ENCODE measurements at places on chromosomes 4 and X. TPM values are rescaled to one million over a fixed set of nuclear protein-coding genes. Genes with fewer than 3 reads are reported as not detected.

The HOPX gene
- total RNA-seq, result 0.21 TPM

The POF1B gene
- 28.6 TPM for total RNA-seq

The EXOC1 gene
- total RNA-seq, result 22.0 TPM

DNA sequence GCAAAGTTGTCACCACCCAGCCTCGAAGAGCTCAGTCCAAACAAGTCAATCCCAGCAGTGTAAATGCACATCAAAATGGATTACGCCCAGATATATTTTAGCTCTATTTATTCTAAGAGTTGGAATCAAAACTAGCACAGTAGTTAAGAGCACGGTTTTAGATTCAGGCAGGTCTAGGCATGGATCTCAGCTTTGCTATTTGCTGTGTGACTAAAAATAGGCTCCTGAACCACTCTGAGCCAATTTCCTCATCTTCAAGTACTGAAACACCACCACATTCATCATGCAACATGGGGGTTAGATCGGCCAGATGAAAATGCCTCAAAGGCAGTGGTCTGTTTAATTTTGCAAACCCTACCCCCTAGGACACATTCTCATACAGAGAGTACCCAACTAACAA lies 55.9 kb upstream of the FGFBP2 start:
- no peaks in the 10 kb centered on the region for H3K4me1 ChIP-seq
- H3K27me3 ChIP-seq, result no peaks in the 10 kb centered on the region
- no peak overlapping the region for H3K4me3 ChIP-seq
- H3K36me3 ChIP-seq, result no peaks in the 10 kb centered on the region
- DNase-seq, result no peak
- H3K27ac ChIP-seq, result no peak overlapping the region

- no peak for DNase-seq
- no peak overlapping the region for H3K27ac ChIP-seq
- H3K36me3 ChIP-seq, result no peaks in the 10 kb centered on the region
- no peaks in the 10 kb centered on the region for H3K4me1 ChIP-seq
Measured at GRCh38 chr4:96343836-96344235, 503.9 kb downstream of the PDHA2 start.

DNA sequence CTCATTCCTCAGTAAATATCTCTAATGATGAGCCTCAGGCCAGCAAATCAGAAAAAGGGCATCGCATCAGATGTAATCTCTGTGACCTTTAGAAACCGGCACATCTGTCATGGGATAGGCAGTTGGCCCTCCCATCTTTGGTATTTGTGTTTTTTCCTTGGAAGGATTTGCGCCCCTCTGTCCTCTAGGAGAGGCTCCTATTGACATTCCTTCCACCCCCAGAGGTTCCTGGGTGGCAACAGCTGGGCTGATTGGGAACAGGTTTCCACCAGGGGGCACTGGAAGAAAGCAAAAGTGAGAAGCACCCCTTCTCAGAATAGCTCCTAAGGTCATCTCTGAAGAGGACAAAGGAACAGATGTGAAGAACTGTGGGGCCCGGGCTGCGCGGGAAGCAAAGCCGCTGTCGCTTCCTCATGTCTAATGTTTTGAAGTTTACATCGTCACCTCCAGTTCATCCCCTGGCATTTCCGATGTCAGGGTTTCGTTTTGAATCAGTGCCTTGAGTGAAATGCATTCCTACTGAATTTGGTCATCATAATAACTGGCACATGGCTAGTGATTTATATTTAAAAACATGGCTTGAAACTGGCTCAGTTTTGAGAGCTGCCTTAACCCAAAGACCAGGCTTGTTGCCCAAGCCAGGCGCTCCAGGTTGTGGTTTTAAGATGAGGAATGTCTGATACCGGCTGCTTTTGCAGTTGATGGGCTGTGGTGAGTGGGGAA lies 6.2 kb downstream of the TXK start:
- peak; percentile 88 for DNase-seq
- H3K27ac ChIP-seq, result peak overlapping the region; percentile 94
- H3K27me3 ChIP-seq, result no peaks in the 10 kb centered on the region
- peaks cover 59% of the 10 kb centered on the region for H3K4me1 ChIP-seq

DNA sequence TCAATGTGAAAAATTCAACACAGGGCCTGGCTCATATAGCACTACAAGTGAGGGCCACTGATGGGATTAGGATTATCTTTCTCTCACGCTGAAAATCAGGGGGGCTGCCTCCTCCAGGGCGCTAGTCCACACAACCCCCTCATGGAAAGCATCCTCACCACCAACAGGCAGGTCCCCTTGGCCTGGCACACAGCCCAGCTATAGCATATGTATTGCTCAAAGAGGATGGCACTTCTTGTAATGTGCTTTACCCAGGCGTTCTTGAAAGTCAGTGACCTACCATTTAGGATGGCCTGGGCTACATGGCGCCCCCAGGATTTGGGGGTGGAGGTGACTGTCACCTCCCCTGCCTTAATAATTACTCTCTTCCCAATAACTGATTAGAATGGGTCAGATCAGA lies 71.0 kb upstream of the LSM6 start:
- no peak overlapping the region for H3K4me3 ChIP-seq
- H3K4me1 ChIP-seq, result no peaks in the 10 kb centered on the region
- H3K27me3 ChIP-seq, result no peaks in the 10 kb centered on the region
- H3K36me3 ChIP-seq, result no peaks in the 10 kb centered on the region
- no peak overlapping the region for H3K27ac ChIP-seq
- no peak for DNase-seq

- H3K36me3 ChIP-seq, result no peaks in the 10 kb centered on the region
- H3K4me1 ChIP-seq, result no peaks in the 10 kb centered on the region
- no peak overlapping the region for H3K27ac ChIP-seq
- no peaks in the 10 kb centered on the region for H3K27me3 ChIP-seq
Measured at GRCh38 chr4:176340871-176341685, 21.3 kb downstream of the SPCS3 start.

Data from Caco-2 (cell line).